CD4-positive, alpha-beta T cell treated with Interleukin-6 at 100 ng/mL for 8 hours (primary cell): ENCODE measurements at places on chromosomes 11 and 22.

GRCh38 chr11:23359297-23359696 lies 499.0 kb upstream of the CCDC179 start:
- no peak for DNase-seq

DNA sequence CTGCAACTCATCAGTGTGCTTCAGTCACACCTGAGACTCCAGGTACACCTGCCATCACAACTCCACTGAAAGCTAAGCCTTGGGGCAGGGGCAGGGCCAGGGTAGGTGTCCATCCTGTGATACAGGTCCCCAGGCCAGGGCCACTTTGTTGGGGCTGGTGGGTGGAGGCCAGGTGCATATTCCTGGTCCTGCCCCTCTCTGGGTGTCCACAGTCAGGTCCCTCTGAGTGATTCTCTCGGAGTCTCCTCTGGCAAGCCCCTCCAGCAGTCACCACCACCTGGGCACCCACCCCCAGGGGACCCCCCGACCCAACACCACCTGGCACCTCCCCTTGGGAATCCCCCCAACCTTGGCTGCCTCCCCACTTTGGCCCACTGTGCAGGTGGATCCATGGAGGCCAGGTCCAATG lies 9.5 kb upstream of the ACR start:
- DNase-seq = no peak

DNA sequence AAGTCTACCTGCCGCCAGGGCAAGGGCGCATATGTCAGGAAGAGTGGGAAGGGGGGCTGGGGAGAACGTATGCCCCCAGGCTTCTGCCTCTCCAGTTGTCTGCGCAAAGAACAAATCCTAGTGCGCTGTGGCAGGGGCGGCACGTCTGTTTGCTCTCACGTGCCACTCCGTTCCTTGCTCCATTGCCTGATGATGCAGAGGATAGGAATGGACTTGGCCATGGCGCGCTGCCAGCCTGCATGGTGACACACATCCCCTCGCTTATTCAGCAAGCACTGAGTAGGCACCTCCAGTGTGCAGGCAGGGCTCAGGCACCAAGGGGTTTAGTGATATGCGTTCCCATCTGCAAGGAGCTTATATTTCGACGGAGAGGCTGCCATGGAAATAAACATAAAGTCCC lies 45.4 kb upstream of the SLC22A12 start:
- no peak for DNase-seq

- no peak for DNase-seq
Observed at GRCh38 chr22:25908212-25908611, 166.2 kb downstream of the MYO18B start.

- DNase-seq = no peak
Observed at GRCh38 chr11:115190196-115190595, 314.0 kb downstream of the CADM1 start.
